Fibroblast of the aortic adventitia (primary cell): ENCODE measurements at places on chromosomes 6 and 20. TPM values are rescaled to one million over a fixed set of nuclear protein-coding genes. Genes with fewer than 3 reads are reported as not detected.

CLPSL2 gene
- not detected in 2 replicates for total RNA-seq

NNAT gene
- total RNA-seq = 0.36 and 2.8 TPM in 2 replicates

PNLDC1 gene
- not detected in 2 replicates for total RNA-seq

IL17F gene
- not detected in 2 replicates for total RNA-seq

ECT2L gene
- total RNA-seq = under 0.01 and 3.3 TPM in 2 replicates

ZC2HC1B gene
- total RNA-seq = not detected in 2 replicates

PRICKLE4 gene
- 0.45 and 6.3 TPM in 2 replicates for total RNA-seq

PRKN gene
- total RNA-seq = 2.0 and 4.0 TPM in 2 replicates
